ENCODE measurements at places on chromosomes 1 and 21.
A peak's percentile ranks its signal among the peaks of the same experiment; 100 is the strongest.

DNA sequence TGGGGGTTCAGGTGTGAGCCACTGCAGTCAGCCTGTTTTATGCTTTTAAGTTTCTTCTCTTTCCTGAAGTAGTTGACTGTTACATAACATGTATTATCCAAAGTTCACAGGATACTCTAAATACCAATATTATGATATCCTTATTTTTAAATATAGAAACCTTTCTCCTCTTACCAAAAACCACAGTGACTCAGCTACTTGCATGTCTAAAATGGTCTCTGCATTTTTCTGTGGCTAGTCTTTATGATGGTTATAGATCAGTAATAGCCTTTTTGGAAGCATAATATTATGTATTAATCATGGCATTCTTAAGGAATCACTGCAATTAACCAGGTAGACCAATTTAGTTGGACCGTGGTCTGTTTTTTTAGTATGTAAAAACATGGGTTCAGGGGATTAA lies 210.8 kb upstream of the CACYBP start:
- DNase-seq, result peak; percentile 85

- DNase-seq, result peak; percentile 77
These were observed 28.3 kb downstream of the CFH start for GRCh38 chr1:196680107-196680506.

DNA sequence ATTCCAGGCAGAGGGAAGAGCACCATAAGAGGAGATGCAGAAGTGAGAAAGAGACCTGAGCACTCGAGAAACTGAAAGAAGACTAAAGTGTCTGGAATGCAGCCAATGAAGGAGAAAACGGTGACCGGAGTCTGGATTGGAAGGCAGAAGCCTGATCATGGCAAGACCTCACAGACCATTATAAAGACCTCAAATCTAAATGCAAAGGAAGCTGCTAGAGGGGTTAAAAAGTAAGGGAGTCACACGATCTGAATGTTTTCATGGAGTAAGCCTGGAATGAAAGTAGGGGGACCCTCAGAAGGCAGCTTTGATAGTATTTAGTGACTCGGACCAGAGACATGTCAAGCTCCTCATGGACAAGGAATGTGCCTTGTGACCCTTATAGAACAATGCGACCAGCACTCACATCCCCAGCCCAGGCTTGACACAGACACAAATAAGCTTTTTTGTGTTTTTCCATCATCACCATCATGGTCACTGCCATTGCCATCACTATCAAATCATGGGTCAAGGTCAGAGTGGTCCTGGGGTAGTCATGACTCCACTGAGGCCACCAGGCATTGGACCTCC lies 183.6 kb downstream of the SEC16B start:
- DNase-seq, result no peak

- peak; percentile 74 for DNase-seq
These were observed 81.2 kb upstream of the F3 start for GRCh38 chr1:94622757-94623156.

GRCh38 chr1:66436378-66437135 lies 97.4 kb upstream of the SGIP1 start:
- peak; percentile 87 for DNase-seq

DNA sequence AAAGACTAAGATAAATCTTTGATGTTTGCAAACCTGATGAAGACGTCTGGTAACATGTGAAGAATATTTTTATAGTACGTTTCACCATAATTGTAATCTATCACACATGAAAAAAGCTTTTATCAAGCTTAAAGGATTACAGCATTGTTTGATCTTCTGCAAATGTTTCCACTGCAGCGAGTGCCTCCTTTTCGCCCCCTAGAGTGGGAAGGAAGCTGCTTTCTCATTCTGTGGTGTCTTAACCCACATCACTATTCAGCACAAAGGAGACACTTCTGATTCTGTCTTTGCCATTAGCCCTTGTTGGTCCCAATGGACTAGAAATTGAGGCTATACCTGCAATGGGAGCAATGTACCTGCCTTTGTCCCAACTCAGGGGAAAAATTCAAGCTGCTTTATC lies 46.0 kb upstream of the IL12RB2 start:
- no peak for DNase-seq

All from astrocyte of the spinal cord (primary cell).